Activated CD8-positive, alpha-beta memory T cell treated with anti-CD3 and anti-CD28 coated beads, Interleukin-2, amount 50 U/mL, for 4 hours (primary cell): ENCODE measurements at places on chromosomes 4 and X.

GRCh38 chrX:100743009-100743607 is 11.2 kb upstream of the SYTL4 start:
- DNase-seq, result no peak

GRCh38 chr4:185881430-185881829 is 69.4 kb upstream of the SORBS2 start:
- DNase-seq, result no peak

DNA sequence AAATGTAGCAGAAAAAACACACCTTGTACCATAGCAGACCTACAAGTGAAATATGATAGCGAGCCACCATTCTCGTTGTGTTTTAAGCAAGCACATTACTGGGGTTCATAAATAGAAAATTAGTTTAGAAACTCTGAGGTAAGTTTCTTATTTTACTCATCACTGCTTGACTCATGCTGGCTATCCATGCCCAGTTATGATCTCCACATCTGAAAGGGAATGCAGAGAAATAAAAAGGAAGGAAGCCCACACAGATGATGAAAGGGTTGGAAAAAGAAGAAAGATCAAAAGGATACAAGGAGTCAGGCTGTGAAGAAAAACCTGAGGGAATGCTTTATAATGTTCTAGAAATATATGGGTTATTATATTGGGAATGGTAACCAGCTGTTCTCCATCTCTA is 54.5 kb downstream of the CAMK2D start:
- DNase-seq, result no peak

- no peak for DNase-seq
Observed at GRCh38 chr4:141763374-141763773, 127.0 kb downstream of the IL15 start.

- DNase-seq, result no peak
Observed at GRCh38 chr4:87824352-87824751, 8.4 kb upstream of the MEPE start.

DNA sequence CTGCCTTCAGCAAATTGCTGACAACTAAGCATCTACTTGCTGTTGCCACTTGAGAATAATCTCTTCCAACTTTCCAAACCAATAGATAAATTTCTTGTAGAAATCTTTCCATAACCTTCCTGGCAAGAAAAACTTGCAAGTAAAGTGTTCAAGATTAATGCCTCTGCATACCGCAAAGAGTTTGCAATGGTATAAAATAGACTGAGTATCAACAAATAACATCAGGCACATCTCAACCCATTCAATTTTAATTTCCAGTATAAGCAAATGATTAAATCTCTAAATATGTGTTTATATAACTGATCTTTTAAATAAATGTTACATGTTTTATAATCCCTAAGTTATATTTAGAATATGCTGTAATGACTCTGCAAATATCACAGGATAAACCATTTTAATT is 275.2 kb upstream of the AGA start:
- DNase-seq, result no peak

GRCh38 chrX:155997436-155997835 is at the start of gene IL9R:
Gene IL9R (plus strand): TSS chrX:155997696. CDS start chrX:155997760, 64 bp downstream.
- peak; percentile 50 for DNase-seq

GRCh38 chrX:40174854-40175510 is 77.2 kb upstream of the BCOR start:
- DNase-seq, result peak; percentile 53

DNA sequence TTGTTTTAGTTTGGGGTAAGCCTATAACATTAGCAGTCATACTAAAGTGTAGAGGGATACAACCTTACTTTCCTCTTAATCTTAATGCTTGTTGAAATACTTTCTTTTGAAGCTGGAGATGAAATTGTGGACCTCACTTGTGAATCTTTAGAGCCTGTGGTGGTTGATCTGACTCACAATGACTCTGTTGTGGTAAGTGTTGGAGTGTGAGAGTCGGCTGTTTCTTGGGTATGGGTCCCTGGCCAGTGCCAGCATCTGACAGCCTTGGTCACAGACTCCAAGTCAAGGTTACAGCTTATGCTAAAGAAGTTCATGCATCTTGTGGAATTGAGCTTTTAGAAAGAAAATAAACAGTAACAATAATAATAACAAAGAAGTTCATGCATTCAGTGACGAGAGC is 31.6 kb downstream of the RNF4 start:
- DNase-seq, result no peak

DNA sequence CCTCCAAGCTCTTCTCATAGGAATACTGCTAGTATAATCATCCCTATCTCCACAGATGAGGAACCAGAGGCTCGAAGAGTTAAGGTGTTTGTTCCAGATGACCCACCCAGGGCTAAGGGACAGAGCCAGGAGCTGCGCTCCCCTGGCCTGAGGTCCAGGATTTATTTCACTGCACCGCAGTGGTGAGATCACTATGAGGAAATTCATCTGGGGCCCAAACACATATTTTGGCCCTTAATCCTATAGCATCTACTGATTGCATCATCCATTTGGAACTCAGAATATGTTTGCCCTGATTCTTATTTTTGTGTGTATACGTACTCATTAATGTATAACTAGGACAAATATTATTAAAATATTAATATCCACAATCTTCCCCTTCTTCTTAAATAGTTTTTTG is 100.1 kb upstream of the RBPJ start:
- no peak for DNase-seq

GRCh38 chr4:176464748-176465147 is 145.0 kb downstream of the SPCS3 start:
- DNase-seq, result no peak

- no peak for DNase-seq
Observed at GRCh38 chr4:10184041-10184440, 67.4 kb upstream of the WDR1 start.

DNA sequence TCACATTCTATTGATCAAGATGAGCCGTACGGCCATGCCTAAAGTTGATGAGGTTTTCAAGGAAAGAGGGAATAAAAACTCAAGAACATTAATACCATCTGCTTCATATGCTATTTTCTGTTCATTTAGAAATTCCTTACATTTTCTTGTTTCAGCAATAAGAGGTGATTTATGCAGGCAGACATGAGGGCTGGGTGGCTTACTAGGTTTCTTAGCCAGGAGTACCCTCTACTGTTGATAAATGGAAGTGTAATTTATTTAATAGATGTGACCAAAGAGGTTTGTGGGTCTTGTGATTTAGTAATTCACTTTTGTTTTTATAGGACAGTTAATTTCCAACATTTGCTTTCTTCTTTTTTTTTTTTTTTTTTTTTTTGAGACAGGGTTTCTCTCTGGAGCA is 6.4 kb upstream of the SMIM9 start:
- no peak for DNase-seq

GRCh38 chr4:147477439-147477838 is 3.5 kb upstream of the EDNRA start:
- DNase-seq, result no peak

DNA sequence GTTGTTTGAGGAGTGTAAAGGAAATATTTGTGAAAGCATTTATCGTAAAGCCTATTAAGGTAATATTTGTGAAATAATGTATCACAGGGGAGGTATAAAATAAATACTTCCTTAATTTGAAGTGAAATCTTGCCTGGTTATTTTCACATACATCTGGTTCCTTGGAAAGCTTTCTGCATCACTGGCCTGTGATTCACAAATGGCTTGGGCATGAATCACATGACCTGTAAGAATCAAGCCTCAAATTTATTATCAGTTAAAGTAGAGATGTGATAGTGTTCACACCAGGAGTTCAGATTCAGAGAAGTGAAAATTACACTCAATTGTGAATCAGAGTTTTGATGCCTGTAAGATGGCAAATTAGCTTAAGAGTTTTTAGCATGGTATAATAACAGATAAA is 1911.4 kb downstream of the STIM2 start:
- DNase-seq, result no peak

DNA sequence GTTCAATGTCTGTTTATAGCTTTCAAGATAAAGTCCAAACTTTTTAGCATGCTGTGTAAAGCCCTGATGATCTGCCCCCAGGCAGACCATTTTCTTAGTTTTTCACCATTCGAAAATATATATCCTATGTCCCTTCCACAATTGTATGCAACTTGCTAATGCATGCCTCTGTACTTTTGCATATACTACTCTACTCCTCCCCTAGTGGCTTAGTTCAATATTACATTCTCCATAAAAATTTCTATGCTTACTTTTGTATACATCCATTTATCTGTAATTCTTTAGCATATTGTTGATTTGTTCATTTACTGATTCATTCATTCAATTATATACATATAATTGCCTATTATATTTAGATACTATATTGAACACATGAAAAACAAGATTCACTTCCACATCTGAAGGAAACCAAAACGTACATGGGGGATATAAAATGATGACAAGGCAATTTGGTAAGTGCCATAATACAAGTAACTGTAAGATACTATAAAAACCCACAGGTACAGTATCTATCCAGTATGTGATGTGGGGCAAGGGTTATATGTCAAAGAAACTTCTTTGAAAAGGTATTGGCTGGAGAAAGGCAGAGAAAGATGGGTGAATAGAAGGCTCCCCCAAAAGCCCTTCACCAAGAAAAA is 902.5 kb downstream of the FAM133A start:
- no peak for DNase-seq
